ENCODE measurements at places on chromosomes 13 and 19. TPM values are rescaled to one million over a fixed set of nuclear protein-coding genes. Genes with fewer than 3 reads are reported as not detected.

DNA sequence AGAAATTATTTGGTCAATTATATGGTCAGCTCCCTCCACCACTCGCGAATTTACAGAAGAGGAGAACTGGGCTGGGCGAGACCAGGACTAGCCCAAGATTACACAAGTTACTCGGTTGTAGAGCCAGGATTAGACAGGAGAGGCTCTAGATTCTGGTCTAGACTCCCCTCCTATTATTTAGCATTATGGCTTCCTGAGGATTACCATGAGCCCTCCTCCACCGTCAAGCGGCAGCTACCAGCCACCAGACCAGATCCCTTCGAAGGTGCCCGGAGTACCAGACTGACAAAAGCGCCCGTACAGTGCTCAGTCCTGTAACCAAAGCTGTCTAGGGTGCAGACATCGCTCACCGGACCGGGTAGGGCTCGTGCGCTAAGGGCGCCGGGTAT, 497 bp upstream of the MLNR start:
- no peak for DNase-seq

DNM2 gene
- 186 TPM for total RNA-seq

FARP1 gene
- 26.3 TPM for total RNA-seq

DNA sequence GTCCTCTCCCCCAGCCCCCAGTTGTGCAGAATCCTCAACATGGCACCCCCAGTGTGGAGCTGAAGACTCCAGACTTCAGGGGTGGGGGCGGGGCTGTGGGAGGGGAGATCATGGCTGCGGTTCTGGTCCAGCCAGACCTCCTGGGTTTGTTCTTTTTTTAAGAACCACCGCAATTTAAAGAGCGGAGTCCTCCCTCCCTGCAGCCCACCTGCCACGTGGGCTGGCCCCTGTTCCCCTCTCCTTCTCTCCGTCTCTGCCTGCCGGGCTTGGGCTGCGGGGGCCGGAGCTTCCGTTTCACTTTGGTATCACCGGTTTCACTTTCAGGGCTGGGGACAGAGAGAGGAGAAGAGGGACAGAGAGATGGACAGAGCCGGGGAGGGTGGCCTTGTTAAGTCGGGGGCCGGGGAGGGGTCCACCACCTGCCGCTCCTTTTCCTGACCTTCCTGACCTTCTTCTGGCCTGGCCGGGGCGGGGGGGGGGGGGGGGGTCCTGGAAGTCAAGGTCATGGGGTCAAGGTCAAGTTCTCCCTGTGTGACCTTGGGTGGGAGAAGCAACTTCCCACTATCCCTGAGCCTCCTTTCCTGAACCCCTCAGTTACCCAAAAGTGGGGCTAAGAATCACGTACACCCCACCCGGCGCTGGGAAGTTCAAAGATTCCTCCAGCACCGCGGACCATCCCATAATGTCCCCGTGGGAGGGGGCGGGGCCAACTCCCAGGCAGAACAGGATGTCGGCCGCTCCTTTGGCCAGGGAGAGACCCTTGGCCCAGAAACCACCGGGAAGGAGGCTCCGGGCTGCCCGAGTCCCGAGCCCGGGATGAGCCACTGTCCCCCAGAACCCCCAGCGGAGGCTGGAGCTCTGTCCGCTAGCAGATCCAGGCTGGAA, 11.3 kb upstream of the ZBTB7A start:
- peak; percentile 84 for DNase-seq

Data from left cardiac atrium (tissue), 4 donors.